GM23248 (cell line): ENCODE measurements at places on chromosomes 1 and 21. TPM values are rescaled to one million over a fixed set of nuclear protein-coding genes. Genes with fewer than 3 reads are reported as not detected.

PBX1 gene
- total RNA-seq, result 32.0 and 38.8 TPM in 2 replicates

AGBL4 gene
- total RNA-seq, result not detected in 2 replicates

GRCh38 chr1:65048335-65048734 is 82.0 kb upstream of the JAK1 start:
- DNase-seq, result peak; percentile 44

UMODL1 gene
- total RNA-seq, result not detected in 2 replicates

DNA sequence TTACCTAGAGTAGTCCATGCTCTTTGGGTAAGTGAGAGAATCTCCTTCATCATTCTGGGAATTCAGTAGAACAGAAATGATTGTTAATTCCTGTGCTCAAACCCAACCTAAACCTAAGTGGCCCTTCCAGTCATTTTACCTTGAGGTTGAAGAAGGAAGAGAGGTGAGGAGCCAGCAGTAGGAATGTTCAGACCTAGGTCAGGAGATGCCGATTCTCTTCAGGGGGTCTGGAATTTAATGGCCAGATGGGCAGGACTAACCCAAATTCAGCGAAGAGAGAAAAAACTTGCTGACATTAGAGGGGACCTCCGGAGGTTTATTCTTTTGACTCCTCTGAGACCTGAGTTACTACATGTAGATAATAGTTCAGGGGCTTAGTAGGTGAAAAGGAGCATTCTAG is 16.5 kb upstream of the OR2B11 start:
- DNase-seq, result no peak

GRCh38 chr21:40923901-40924300 is 76.9 kb upstream of the DSCAM start:
- DNase-seq, result no peak

UBXN10 gene
- 0.11 TPM in 1 of 2 replicates, not detected in the other for total RNA-seq

- no peak for DNase-seq
Measured at GRCh38 chr1:204225841-204226735, 12.3 kb upstream of the GOLT1A start.

DNA sequence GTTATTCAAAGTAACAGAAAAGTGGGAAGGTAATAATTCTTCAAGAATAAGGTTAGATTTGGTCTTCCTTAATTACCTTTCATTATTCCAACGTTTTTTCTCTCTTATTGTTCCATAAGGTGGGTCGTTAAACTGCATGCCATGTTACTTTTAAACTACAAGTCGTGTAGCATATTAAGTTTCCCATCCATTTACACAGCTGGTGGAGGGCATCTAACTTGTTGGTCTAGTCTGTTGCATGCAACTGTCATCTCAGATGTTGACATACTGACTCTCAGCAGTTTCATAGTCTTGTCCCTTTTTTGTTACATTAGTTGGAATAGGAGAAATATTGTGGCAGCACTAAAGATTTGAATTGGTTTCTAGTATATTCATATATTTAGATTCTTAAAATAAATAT is 54.6 kb upstream of the BMP8A start:
- DNase-seq, result no peak
